ENCODE measurements at places on chromosomes 6 and 20. TPM values are rescaled to one million over a fixed set of nuclear protein-coding genes. Genes with fewer than 3 reads are reported as not detected.
A peak's percentile ranks its signal among the peaks of the same experiment; 100 is the strongest.

The SRMS gene
- not detected for total RNA-seq

The SAYSD1 gene
- 10.8 TPM for total RNA-seq

- no peaks in the 10 kb centered on the region for H3K27me3 ChIP-seq
- H3K27ac ChIP-seq: no peak overlapping the region
- H3K4me3 ChIP-seq: no peak overlapping the region
- no peaks in the 10 kb centered on the region for H3K36me3 ChIP-seq
- H3K4me1 ChIP-seq: no peaks in the 10 kb centered on the region
Measured at GRCh38 chr20:32252189-32252588, 25.3 kb upstream of the KIF3B start.

DNA sequence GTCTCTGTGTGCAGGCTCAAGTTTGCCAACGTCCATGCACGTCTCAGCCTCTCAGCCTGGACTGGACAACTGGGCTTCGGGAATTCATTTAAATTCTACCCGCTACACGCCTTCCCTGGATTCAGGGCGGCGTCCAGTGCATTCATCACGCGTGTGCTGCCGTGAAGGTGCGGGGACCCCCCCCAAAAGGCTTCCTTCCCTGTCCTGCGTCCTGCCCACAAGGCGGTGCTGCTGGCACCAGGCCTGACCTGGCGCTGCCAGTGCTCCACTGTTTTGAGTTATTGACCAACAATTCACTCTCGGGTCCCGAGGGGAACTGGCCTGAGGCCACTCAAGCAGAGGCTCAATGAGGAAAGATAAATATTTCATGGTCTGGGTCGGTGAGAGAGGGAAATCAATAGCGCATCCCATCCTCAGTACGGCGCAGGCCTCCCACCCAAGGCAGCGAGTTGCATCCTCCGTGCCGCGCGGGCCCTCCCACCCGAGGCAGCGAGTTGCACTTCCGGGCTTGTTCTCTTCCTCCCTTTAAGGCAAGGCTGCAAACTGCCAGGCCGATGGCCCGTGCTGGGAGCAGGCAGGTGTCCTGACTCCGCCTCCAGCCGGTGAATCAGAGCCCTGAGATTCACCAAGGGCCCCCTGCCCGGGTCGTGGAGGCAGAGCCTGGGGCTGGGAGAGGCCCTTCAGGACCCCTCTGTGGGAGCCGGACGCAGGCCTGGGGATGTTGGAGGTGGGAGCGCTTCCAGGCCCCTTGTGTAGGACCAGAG is 22.8 kb upstream of the BHLHE23 start:
- H3K4me1 ChIP-seq: peaks cover 33% of the 10 kb centered on the region
- H3K27me3 ChIP-seq: peaks cover 79% of the 10 kb centered on the region
- no peak overlapping the region for H3K4me3 ChIP-seq
- DNase-seq: peak; percentile 65
- no peak overlapping the region for H3K27ac ChIP-seq
- no peaks in the 10 kb centered on the region for H3K36me3 ChIP-seq

- DNase-seq: peak; percentile 81
- no peak overlapping the region for H3K27ac ChIP-seq
- H3K4me3 ChIP-seq: no peak overlapping the region
Measured at GRCh38 chr6:36851149-36851614, 11.9 kb upstream of the CPNE5 start.

DNA sequence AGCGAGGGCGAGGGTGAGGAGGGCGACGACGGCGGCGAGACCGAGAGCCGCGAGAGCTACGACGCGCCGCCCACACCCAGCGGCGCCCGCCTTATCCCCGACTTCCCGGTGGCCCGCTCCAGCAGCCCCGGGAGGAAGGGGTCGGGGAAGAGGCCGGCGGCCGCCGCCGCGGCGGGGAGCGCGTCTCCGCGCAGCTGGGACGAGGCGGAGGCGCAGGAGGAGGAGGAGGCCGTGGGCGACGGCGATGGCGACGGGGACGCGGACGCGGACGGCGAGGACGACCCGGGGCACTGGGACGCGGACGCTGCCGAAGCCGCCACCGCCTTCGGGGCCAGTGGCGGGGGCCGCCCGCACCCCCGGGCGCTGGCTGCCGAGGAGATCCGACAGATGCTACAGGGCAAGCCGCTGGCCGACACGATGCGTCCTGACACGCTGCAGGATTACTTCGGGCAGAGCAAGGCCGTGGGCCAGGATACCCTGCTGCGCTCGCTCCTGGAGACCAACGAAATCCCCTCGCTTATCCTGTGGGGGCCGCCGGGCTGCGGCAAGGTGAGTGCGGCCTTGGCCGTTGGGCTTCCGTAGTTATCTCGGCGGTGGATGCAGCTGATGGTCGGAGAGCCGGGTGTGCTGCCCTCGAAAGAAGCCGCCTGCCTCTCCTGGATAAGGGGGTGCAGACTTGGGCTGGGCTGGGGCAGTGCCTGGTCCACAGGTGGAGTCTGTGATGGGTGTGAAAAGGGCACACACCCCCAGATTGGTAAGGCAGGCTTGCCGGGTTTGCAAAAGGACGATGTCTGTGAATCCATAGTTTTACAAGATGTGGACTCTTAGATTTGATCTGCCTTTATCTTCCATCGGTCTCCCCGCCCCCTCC is 938 bp downstream of the WRNIP1 start:
- peaks cover 9% of the 10 kb centered on the region for H3K27me3 ChIP-seq
- peaks cover 45% of the 10 kb centered on the region for H3K4me1 ChIP-seq
- H3K27ac ChIP-seq: no peak overlapping the region
- H3K36me3 ChIP-seq: no peaks in the 10 kb centered on the region

The SLC24A3 gene
- total RNA-seq: 0.31 TPM

The SIRPD gene
- total RNA-seq: not detected

The TREM1 gene
- total RNA-seq: not detected

GRCh38 chr20:48584391-48585060 is 243.3 kb downstream of the PREX1 start:
- no peaks in the 10 kb centered on the region for H3K4me1 ChIP-seq
- H3K27ac ChIP-seq: no peak overlapping the region
- H3K4me3 ChIP-seq: no peak overlapping the region

The NKX2-2 gene
- not detected for total RNA-seq

The HDGFL1 gene
- total RNA-seq: not detected

GRCh38 chr6:104134876-104135275 is 724.8 kb downstream of the HACE1 start:
- H3K27ac ChIP-seq: no peak overlapping the region
- H3K4me1 ChIP-seq: no peaks in the 10 kb centered on the region
- H3K4me3 ChIP-seq: no peak overlapping the region
- no peaks in the 10 kb centered on the region for H3K27me3 ChIP-seq
- no peak for DNase-seq

The OSTM1 gene
- total RNA-seq: 18.0 TPM

DNA sequence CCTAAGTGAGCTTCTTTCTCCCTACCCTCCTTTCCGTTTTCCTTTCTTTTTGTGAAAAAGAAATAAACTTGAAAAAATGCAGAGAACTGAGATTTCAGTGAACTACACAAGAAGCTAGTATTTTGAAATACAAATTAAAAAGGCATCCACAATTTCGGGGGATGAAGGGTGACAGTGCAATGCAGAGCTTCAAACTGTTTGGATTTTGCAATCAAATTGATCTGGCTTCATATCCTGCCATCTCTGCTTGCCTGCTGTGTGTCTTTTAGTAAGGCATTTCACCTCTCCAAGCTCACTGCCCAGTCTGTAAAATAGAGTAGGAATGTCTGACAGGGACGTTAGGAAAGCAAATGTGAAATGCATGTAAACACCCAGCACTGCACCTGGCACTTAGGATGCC is 258.0 kb downstream of the HACE1 start:
- H3K4me3 ChIP-seq: no peak overlapping the region
- no peak overlapping the region for H3K27ac ChIP-seq
- H3K27me3 ChIP-seq: no peaks in the 10 kb centered on the region
- H3K36me3 ChIP-seq: no peaks in the 10 kb centered on the region
- peaks cover 22% of the 10 kb centered on the region for H3K4me1 ChIP-seq

- H3K27me3 ChIP-seq: no peaks in the 10 kb centered on the region
- peaks cover 16% of the 10 kb centered on the region for H3K4me1 ChIP-seq
- DNase-seq: no peak
- H3K4me3 ChIP-seq: no peak overlapping the region
- no peak overlapping the region for H3K27ac ChIP-seq
- no peaks in the 10 kb centered on the region for H3K36me3 ChIP-seq
Measured at GRCh38 chr6:129696843-129697242, 13.1 kb downstream of the ARHGAP18 start.

The MOG gene
- not detected for total RNA-seq

- no peaks in the 10 kb centered on the region for H3K36me3 ChIP-seq
- H3K27ac ChIP-seq: no peak overlapping the region
- H3K4me3 ChIP-seq: no peak overlapping the region
- H3K4me1 ChIP-seq: no peaks in the 10 kb centered on the region
- DNase-seq: no peak
Measured at GRCh38 chr6:108407904-108408827, 113.3 kb downstream of the AFG1L start.

DNA sequence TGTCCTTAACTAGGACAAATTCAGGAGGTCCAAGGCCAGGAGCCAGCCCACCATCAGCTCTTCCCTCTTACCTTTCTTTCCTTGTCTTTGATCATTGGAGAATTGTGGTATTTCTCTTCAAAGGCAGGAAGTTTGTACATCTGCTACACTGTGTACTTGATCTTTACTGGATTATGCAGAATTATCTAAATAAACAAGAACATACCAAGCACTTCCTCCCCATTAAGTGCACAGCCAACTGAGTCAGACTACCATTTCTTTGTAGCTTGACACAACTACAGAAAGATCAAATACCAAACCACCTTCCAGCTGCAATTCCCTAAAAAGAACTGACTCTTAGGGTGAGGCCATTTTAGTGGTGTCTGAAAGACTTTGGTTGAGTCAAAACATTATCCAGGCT is 195.1 kb downstream of the HDGFL1 start:
- H3K27ac ChIP-seq: no peak overlapping the region
- no peak for DNase-seq
- H3K4me3 ChIP-seq: no peak overlapping the region
- H3K4me1 ChIP-seq: no peaks in the 10 kb centered on the region
